AG20443 (cell line): ENCODE measurements at places on chromosomes 16 and 17.

DNA sequence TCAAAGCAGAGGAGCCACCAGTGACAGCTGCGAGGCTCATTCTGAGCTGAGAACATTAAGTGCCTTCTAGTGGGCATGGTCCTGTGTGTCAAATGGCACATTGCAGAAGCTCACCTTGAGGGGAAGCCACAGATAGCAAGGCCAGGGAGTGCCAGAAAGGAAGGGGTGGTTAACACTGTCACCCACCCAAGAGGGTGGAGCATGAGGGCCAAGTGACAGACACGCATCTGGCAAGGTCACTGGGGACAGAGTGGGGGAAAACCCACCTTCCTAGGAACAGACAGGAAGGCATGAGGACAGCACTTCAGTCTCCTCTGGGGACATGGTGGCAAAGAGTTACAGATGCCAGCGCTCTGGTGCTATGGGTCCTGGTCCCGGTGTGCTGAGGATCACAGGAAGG lies 22.1 kb downstream of the NUBP1 start:
- DNase-seq: no peak

GRCh38 chr16:88975511-88976061 lies 1.4 kb downstream of the CBFA2T3 start:
- DNase-seq: no peak

DNA sequence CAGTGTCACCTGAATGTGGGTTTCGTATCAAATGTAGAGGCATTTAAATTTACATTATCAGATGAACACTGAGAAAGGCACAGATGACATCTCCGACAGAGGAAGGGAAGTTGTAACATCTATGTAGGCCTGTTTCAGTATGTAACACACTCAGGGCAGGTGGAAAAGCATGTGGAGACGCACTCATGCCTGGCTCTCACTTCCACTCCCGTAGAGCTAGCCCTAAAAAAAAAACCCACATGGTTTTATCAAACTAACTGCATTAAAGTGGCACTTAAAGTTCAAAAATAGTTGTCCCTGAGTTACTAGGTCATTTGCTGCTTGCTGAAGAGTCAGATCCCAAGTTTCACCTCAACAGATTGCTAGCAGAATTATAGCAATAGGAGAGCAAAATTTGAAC lies 6.1 kb upstream of the ANKFY1 start:
- DNase-seq: no peak

GRCh38 chr17:53168413-53168812 lies 654.3 kb upstream of the KIF2B start:
- DNase-seq: no peak

- peak; percentile 53 for DNase-seq
Observed at GRCh38 chr17:73474370-73474988, 162.7 kb upstream of the CDC42EP4 start.

DNA sequence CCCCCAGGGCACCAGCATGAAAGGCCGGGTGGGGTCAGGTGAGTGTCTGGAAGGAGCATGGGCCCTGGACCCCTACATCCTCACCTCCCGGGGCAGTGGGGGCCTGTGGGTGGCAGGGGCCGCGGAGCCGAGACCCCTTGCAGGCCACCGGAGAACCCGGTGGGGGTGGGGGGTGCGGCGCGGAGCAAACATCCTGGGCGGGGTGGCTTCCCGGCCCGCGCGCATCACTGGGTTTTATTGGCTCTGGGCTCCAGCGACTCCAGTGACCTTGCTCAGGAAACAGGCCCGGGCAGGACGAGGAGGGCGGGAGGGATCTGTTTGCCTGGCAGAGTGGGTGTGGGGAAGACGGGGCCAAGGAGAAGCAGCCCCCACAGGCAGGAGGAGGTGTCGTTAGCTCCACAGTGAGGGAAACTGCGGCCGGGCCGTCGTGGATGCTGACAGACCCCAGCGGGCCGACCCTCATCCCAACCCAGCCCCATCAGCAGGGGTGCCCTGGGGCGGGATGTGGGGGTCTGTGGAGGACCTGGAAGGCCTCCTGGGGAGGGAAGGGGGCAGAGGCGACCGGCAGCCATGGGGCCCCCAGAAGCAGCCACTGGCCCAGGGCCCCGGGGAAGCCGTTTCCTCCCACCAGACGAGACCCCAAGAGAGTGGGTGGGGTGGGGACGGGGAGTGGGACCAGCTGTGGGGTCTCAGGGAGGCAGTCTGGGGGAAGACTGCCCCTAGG lies 10.6 kb downstream of the SSTR5 start:
- no peak for DNase-seq

- DNase-seq: no peak
Observed at GRCh38 chr17:27848931-27849330, 44.2 kb downstream of the LYRM9 start.

- DNase-seq: no peak
Observed at GRCh38 chr16:6929868-6930267, 402.8 kb upstream of the RBFOX1 start.

GRCh38 chr17:71118039-71118438 lies 948.7 kb downstream of the KCNJ2 start:
- DNase-seq: no peak

DNA sequence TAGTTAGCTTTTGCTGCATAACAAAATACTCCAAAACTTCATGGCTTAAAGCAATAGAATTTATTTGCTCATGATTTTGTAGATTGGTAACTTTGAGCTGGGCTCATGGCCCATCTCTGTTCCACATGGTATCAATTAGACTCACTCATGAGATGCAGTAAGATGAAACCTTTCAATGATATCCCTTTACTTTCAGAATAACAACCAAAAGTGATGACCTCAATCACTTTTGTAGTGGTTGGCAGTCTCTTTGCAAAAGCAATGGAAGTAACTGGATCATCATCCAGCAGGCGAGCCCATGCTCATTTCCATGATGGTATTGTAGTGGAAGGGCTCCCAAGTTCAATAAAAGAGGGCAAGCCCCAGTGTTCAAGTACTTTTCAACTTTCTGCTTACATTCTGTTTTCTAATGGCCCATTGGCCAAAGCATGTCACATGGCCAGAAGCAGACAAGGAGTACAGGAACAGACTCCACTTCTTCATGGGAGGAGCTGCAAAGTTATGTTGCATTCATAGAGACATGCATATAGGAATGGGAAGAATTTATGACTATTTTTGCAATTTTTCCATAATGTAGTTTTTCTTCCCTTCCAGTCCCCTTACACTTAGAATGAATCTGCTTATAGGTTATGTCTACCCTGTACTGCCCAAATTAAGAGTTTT lies 41.7 kb downstream of the EFCAB5 start:
- DNase-seq: no peak

- no peak for DNase-seq
Observed at GRCh38 chr17:59695945-59696681, 11.1 kb downstream of the PTRH2 start.

- DNase-seq: no peak
Observed at GRCh38 chr17:61260071-61260797, 139.4 kb upstream of the TBX2 start.

DNA sequence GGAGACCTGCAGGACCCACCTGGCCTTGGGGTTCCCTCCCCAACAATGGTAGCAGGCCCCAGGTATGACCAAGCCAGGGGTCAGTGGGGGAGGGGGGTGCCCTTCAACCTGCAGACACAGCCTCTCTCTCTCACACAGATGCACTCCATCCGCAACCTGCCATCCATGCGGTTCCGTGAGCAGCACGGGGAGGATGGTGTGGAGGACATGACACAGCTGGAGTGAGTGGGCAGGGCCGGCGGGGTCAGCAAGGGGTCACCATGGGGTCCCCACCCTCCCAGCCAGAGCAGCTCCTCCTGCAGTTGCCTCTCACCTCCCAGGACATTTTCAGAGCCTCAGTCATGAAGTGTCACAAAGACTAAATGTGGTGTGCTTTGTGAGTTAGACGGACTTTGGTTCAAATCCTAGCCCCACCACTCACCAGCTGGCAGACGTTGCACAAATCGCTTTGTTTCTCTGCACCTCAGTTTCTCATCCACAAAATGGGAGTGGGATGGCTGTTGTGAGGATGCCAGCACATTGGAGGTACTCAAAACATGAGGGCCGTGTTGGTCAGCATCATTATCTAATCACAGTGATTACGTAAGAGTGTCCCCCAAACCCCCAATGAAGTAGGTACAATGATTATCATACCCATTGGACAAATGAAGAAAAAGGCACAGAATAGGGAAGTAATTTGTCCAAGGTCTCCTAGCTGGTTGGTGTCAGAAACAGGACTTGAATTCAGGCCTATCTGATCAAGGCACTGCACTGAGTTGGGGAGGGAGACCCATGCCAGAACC lies 16.0 kb downstream of the MYO15A start:
- no peak for DNase-seq

DNA sequence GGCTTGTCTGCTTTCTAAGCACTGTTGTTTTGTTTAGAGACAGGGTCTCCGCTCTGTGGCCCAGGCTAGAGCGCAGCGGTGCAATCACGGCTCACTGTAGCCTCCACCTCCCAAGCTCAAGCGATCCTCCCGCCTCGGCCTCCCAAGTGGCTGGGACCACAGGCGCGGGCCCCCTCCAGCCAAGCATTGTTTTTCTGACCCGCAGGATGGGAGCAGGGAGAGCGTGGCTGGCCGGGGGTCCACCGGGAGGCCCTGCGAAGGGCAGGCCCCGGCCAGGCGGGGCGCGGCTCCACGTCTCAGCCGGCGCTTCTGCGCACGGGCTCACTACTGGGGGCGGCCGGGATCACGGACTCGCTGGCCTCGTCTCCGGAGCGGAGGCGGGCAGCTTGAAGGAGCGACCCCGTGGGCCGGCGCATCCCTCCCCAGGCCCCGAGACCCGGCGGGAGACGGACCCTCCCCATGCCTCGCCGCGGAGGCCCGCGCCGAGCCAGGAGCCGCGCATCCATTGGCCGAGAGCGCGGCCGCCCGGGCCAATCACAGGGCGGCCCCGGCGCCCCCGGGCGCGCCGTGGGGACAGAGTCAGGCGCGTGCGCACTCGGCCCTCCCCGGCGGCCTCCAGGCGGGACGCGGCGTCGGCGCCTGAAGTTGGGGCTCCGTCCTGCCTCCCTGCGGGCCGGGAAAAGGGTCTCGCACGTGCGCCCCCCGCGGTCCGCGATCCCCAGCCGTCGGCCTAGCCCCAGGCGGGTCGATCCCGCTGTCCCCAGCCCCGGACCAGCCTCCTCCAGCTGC lies 24.9 kb downstream of the ACTG1 start:
- DNase-seq: peak; percentile 99

DNA sequence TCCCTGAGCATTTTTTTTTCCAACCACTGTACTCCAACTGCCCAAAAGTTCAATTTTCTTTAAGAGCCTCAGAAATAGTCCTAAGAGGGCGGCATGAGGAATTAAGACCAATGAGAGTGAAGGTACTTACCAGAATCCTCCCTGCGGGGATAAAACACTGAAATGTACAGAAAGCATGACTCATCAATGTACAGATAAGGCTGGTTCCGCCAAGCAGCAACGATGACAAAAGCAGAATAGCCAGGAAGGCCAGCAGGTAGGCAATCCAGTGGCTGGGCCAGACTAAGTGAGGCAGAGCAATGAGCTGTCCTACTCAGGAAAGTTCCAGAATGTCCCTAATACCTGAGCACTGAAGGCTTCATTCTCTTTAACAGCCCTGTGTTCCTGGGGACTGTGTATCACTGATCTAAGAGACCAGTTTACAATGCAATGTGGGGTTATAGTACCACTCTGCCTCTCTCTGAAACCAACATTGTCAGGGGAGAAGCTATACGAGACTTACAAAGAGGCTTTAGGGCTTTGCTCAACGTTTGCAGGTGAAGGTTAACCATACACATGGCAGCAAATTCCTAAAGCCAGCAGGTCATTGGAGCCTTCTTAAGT lies 11.0 kb upstream of the GPR139 start:
- DNase-seq: no peak

GRCh38 chr17:41199421-41200078 lies 9.9 kb downstream of the KRTAP9-1 start:
- no peak for DNase-seq

GRCh38 chr16:85955566-85955965 lies 56.6 kb downstream of the IRF8 start:
- no peak for DNase-seq

DNA sequence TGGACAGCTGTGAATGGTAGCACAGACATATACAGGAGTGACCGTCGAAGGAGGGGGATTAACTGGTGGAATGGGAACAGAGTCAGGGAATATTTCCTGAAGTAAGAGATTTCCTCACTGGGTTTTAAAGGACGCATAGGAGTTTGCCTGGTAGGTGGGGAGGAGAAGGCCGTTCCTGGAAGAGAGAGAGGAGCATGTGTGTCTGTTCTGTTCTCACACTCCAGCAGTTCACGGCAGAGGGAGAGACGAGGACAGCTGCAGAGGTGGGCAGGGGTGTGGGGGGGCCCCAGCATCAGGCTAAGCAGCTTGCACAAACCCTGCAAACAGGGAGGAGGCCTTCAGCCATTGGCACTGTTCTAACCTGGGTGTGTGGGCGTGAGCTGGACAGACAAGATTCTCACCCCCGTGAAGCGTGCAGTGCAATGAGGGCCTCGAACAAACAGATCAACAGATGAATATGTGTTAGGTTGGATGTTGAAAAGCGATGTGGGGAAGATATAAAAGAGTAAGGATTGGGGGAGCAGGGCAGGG lies 85.3 kb upstream of the GSE1 start:
- DNase-seq: no peak
